ENCODE measurements at places on chromosomes 3 and 15.

- DNase-seq, result no peak
These were observed 562.1 kb downstream of the GRM7 start for GRCh38 chr3:7423036-7423435.

GRCh38 chr3:170054204-170054603 lies 16.4 kb downstream of the GPR160 start:
- DNase-seq, result no peak

DNA sequence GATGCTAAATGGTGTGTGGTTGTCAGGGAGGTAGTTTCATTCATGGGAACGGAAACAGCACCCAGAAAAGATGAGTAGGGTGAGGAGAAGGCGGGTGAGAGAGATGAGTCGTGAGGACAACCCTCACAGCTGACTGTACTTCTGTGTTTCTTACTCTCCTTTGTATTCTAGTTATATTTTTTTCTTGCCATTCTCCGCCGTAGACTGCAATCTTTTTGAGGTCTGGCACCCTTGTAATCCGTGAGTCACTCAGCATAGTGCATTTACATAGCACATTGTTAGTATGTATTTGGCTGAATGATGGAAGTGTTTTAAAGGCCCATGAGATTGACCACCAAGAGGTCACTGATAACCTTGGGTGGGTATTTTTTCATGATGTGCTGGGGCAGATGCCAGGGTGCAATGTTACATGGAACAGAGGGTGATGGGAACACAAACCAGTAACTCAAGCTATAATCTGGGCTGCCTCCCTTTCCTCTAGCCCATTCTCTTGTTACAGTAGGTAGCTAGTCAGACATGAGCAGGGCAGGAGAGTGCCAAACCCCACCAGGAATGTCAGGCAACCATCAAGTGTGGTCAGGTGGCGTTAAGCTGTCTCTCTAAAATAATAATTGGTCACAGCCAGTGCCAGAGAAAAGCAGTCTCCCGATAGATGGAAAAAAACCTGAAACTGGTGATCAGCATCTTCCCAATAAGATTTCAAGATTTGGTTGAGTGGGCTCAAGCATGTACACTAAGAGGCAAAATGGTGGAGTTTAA lies 18.8 kb upstream of the DGKG start:
- no peak for DNase-seq

- no peak for DNase-seq
These were observed 124.1 kb downstream of the TJP1 start for GRCh38 chr15:29698030-29698701.

- no peak for DNase-seq
These were observed 36.8 kb upstream of the NAALADL2 start for GRCh38 chr3:174822320-174822719.

GRCh38 chr15:100560323-100560722 lies 31.6 kb upstream of the CERS3 start:
- no peak for DNase-seq

DNA sequence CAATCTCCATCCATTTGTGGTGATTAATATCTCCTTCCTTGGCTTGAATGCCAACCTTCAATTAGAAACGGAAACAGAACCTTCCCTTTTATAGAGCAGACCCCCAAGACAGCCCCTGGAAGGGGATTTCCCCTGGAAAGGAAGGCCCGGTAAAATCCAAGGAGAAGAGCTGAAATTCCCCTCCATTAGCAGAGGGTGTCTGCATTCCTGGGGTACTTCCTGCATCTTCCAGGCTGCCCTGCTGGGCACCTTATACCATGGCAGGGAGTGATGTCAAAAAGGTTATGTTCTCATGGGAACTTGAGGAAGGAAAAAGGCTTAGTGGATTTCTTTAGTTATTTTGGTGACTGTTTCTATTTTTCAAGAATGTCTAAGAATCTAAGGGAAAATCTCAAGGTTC lies 116.7 kb upstream of the NEO1 start:
- no peak for DNase-seq

GRCh38 chr3:64221571-64222257 lies 3.6 kb downstream of the PRICKLE2 start:
- DNase-seq, result no peak

DNA sequence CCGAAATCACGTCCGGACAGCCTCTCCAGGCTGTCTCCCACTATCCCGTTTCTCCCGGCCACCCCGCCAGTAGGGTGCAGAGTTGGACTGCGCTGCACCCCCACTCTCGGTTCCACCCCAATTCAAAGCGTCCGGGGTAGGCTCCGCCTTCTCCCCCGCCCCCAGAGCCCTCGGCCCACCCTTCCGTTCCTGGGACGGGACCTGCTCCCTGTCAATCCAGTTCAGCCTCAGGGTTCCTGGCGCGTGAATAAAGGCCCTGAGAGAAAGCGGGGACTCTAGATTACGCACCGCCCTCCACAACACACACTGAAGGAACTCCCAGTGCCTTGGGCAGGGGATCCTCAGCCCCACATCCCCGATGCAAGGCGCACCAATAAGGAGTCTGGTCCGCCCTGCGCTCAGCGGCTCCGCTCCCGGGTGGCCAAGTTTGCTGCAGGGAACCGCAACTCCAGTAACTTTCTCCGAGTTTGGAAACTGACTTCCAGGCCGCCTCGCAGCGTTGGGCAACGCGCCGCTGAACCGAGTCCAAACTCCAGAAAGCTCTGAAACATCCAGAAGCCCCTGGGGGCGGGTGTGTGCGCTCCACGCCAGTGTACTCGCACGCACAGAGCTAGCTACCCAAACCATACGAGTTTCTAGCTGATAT lies 1.9 kb downstream of the ADAMTS9 start:
- peak; percentile 94 for DNase-seq

DNA sequence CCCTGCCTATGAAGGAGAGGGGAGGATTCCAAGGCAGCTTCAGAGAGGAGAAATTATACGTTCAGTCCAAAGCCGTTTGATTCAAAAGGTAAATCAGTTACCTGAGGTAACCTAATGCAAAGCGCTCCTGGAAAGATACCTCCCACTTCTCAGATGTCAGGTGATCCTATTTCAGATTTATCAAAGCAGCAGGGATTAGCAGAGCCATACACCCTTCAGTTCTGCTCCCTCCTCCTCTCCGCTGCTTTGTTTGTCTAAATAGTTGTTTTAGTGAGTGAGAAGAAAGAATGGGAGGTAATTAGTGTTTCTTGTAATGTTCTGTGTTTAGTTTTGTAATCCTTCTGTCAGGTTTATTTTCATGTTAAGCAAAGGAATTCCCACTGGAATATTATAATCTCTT lies 81.1 kb downstream of the SOX14 start:
- no peak for DNase-seq

- DNase-seq, result no peak
These were observed 62.7 kb upstream of the ZNF148 start for GRCh38 chr3:125437631-125438435.

- DNase-seq, result no peak
These were observed 560.1 kb downstream of the GRM7 start for GRCh38 chr3:7421065-7421464.

GRCh38 chr3:20997183-20997582 lies 753.8 kb downstream of the ZNF385D start:
- DNase-seq, result no peak

DNA sequence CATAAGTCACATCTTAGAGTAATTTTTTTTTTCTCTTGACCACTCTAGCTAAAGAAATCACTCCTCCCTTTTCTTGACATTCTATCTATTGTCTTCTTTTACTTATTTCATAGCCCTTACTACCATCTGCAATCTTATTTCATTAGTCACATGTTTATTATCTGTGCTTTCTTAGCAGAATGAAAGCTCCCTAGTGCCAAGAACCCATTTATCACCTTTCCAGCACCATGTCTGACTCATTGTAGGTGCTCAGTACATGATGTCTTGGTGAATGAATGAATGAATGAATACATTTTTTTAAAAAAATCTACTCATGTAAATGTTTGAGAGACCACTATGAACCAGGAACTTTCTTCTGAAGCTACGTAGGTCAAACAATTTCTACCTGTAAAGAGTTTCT lies 157.2 kb downstream of the CADPS start:
- no peak for DNase-seq

DNA sequence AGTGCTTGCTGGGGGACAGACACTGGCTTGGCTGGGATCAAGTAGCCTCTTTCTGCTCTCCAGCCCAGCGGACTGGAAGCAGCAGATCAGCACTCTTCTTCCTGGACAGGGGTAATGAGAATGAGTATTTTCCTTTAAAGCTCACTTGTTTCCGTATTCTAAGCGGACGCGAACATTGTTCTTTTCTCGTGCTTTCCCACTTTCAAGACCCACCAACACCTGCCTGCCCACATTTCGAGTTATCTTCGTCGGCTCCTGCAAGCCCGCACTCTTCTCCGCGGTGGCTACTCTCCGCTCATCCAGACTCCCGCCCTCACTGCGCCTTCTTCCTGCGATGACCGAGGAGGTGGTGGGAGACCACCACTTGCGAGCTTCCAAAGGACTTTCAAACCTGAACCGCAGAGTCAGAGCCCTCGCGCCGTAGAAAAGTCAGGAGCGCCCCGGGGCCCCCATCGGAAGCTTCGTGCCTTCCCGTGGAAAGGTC lies 1.6 kb upstream of the PPM1L start:
- DNase-seq, result no peak

GRCh38 chr3:144055604-144056003 lies 84.0 kb downstream of the DIPK2A start:
- DNase-seq, result no peak

DNA sequence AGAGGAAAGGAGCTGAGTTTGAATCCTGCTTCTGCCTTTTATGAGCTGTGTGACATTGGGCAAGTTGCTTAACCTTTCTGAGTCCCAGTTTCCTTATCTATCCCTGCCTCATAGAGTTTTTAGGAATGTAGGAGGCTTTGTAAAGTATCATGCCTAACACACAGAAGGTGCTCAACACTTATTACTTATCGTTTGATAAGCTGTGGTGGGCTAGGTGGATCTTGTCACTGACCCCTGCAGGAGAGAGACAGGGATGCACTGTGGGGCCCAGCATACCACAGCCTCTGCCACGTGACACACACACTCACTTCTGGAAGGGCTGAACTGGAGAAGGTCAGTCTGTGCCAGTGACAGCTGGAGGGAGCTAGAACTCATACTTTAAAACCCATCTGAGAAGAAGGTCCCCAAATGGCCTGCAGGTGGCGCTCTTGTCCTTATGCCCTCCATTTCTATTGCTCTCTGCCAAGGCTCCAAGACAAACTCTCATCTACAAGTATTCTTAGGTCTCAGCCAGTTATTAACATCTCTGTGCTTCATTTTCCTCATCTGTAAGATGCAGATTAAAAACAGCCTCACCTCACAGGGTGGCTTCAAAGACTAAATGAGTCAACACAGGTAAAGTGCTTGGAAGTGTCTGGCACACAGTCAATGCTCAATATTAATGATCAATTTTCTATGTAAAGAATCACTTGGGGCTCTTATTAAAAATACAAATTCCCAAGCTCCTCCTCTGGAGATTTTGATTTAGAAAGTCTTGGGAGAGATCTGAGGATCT lies 57.5 kb upstream of the HACD2 start:
- no peak for DNase-seq

DNA sequence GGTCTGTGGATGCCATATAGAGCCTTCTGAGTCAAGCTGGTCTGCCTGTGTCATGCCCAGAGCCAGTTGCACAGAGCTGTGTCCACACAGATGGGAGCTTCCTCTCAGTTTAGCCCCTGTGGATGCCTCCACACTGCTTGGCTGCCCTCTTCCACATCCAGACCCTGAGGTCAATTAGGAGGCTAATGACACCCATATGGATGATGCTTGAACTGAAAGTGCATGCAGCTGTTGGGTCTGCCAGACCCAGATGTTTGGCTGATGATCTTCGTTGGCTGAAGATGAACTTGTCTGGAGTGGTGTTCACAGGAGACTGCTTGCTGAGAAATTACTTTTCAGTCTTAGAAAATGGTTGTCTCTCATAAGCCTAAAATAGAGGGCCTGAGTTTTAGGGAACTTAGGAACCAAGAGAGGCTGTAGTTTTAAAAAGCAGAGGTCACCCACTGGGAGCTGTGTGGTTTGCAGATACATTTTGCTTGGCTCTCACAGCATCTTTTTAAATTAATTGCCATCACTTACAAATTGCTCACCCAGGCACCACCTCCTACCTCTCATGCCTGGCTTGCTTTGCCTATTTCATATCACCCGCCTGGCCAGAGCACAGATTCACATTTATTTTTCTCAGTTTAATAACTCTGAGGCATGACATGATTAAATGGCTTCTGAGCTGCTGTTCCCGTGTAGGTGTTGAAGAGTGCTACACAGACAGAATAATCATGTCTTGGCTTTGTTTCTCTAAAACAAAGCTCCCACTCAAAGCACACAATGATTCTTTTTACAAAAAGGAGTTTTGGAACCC lies 176.1 kb downstream of the MINAR1 start:
- DNase-seq, result no peak

GRCh38 chr15:84914909-84915605 lies 30.6 kb downstream of the SLC28A1 start:
- no peak for DNase-seq

DNA sequence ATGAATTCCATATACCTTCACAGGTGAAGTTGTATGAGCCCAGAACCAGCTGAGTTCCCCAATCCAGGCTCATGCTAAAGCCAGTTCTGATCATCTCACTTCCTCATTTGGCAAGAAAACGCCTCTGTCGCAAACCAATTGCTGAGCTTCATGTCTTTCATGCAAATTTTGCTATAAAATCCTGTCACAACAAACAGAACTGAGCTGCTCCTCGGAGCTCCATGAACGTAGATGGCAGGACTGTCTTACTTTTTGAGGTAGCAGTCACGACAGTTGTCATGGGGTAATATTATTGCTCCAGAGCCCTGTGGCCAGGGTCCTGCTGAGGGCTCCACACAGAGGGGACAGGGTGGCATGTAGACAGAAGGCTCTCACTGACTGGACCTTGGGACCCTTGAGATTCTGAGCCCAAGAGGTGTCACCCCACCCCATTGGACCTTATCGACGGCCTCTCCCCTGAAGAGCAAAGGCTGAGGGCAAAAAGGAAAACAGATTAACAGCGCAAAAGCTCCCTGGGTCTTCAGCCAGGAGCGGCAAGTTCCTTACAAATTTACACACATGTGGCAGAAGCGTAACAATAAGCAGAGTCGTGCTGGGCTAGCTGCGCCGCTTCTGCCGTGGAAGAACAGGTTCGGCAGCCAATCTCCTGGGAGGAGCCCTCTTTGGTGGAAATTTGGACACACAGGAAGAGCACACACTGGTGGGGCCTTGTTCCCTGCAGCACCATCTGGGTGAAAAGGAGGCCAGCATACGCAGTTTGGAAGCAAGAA lies 249.2 kb downstream of the OPA1 start:
- DNase-seq, result no peak

DNA sequence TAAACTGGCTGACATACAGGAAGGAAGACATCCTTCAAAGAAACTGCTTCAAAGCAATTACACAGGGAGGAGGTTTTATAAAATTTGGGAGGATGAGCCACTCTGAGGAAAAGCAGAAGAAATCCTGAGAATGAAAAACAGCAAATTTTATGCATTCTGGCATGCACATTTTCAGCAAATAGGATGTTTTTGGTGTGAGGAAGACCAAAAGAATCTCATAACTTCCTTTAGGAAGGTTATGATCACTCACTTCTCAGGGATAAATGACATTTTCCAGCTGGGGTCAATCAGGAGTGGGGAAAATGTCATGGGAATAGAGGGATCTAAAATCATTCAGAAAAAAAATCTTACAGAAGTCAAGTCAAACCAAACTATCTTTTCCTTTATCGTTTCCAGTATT lies 371.7 kb upstream of the CNTN6 start:
- no peak for DNase-seq
